ENCODE measurements at places on chromosomes 4 and X.
A peak's percentile ranks its signal among the peaks of the same experiment; 100 is the strongest.

GRCh38 chr4:41631523-41631922 is 93.6 kb downstream of the LIMCH1 start:
- DNase-seq = no peak

DNA sequence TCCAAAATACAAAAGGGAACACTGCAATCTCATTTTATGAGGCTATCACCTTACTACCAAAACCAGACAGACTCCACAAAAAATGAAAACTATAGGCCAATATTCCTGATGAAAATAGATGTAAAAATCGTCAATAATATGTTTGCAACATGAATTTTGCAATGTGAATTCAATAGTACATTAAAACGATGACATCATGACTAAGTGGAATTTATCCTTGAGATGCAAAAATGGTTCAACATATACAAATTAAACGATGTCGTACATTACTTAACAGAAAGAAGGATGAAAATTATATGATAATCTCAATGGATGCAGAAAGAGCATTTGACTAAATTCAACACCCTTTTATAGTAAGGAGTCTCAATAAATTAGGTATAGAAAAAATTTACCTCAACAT is 123.0 kb downstream of the AREG start:
- no peak for DNase-seq

GRCh38 chrX:68659786-68660185 is 12.3 kb downstream of the STARD8 start:
- no peak for DNase-seq

GRCh38 chr4:161186012-161186411 is 977.8 kb downstream of the FSTL5 start:
- no peak for DNase-seq

DNA sequence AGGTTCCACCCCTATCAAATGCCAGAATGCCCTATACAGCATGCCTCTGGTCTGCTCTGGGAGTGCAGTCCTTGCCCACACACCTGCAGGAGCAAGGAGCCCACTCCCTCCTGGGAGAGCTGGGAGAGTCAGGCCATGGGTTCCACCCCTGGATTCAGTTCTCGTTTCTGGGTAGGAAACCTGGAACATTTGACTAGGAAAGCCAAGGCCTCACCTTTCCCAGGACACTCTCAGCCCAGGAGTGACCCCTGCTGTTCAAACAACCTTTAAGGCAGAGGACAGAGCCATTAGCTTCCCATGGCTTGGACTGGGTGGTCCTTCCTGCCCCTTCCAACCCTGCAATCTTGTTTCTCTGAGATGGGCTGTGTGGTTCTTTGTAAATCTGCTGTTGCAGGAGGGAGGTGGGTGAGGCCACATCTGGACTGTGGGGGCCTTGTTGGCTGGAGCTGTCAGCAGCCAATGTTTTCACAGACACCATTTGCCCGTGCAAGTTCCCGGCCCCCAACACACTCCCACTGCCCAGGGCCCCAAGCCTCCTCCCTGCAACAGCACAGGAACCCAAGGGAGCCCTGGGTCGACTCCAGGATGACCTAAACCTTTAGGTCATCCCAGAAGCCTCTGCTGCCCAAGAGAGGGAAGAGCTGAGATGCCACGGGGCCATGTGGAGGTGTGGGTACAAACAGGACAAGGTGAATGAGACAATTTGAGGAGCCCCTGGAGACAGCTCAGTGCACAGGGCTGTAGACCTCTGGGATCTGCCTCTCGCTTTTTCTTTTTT is 104.4 kb downstream of the PJA1 start:
- DNase-seq = no peak

DNA sequence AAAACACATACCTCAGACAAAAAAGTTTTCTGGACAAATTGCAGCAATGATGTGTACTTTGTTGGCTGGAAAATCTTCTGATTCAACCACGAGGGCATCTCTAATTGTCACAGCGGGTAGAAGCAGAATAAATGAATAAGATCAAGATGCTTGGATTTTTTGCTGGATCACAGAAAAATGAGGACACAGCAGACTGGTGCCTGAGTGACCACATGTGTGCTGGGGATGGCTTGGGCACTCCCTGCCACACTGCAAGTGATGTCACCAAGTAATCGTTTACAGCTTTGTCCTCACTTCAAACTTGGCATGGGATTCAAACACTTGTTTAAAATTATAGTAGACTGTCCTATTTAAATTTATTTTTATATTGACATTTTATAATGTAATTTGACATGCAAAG is 557.0 kb downstream of the SPRY1 start:
- no peak for DNase-seq

DNA sequence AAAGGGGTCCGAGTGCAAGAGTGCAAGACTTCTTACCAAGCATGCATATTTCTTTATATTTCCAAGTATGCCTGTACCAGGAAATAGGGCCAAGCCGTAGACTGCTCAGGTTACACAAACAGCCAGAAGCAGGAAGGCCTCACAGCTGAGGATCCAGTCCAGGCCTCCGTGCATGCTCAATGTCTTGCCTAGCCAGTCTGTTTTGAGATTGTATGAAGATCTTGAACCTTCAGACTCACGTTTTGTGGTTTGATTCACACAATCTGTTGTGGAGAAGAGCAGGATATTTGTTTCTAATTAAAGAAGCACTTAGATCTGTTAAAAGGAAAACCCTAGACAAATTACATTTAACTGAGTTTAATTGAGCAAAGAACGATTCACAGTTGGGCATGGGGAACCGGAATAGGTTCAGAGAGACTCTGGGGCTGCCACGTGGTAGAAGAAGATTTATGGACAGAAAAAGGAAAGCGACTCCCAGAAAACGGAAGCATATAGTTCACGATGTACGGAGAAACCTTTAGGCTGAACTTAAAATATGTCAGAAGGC is 1.2 kb downstream of the MGST2 start:
- no peak for DNase-seq

DNA sequence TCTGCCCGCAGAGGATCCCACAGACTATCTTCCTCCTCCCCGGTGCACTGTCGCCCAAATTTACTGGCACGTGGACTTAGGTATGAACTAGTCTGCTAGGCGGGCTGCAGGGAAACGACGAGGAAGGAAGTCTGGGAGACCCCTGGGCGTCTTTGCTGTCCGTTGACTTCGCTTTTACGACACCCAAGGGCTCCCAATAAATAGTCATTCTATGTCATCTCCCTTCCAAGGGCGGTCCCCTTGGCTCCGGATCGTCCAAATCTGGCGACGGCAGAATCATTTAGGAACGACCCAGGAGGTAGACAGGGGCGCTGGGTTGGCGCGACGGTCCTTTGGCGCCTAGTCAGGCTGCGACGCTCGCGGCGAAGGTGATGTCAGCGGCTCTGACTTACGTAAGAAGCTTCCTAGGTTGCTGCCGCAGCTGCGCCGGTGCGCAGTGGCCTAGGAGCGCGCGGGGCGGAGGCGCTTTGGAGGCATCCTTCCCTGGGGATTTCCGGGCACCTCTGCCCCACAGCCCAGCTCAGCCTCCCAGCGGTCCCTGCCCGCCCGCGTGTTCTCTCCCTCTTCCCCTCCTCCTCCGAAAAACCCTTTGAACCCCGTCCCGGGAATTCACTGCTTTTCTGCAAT is 2.2 kb downstream of the NHS start:
- peak; percentile 64 for DNase-seq

DNA sequence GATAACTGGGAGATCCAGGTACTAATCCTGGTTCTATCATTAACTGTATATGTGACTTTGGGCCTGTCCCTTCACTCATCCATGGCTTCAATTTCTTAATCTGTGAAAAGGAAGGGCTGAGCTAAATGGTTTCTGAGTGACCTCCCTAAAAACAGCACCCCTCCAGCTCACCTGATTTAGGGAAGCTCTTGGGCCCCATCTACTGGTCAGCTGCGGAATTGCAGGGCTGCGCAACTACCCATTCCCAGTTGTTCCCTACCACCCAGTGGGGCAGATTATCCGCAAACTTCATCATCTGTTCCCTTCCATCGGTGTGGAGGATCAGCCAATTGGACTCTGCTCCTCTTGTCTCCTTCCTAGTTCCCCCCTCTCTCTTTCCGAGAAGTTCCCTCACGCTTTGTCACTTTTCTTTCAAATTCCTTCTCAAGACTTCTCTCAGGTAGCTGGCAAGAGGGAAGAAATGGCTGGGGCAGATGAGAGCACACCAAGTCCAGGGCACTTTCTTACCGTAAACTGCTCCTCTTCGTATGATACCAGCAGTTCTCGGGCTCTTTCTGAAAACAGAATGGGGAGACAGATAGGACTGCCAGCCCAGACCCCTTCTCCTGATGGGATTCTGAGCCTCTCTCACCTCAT is 5.8 kb downstream of the LAS1L start:
- peak; percentile 59 for DNase-seq

- no peak for DNase-seq
Observed at GRCh38 chrX:96386981-96387380, 297.7 kb upstream of the DIAPH2 start.

DNA sequence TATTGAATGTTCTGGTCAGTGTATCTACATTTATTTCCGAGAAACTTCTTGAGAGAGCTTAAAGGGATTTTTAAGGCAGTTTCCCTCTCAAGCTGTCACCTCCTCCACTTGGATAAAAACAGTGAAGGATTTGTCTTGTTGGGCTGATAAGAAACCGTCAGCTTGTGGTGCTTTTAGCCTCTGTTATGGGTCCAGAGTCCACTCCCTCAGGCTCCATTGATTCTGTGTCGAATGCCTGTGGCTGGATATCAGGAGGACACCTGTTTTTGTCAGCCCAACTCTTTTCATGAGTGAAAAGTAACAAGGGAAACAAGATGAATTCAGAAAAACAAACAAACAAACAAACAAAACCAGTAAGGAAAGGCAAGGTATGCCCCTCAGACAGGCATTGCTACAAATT is 12.4 kb downstream of the CLCN4 start:
- DNase-seq = no peak

DNA sequence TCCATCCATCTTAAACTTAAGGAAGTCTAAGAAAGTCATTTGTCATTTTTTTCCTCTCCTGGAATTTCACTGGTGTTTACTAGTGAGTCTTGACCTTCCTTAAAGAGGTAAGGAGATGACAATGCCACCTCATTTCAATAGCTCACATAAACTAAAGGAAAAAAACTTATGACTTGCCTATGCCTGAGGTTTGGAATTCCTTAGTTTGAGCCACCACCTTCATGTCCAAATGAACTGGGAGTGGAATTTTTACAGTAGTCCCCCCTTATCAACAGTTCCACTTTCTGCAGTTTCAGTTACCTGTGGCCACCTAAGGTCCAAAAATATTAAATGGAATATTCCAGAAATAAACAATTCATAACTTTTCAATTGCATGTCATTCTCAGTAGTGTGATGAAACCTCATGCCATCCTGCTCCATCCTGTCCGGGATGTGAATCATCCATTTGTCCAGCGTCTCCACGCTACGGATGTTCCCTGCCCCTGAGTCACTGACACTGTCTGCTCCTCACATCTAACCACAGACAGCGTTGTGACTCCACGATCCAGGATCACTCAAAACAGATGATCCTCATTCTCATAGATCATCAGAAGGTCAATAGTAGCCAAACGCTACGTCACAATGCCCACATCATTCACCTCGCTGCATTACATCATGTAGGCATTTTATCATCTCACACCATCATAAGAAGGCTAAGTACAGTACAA is 177.4 kb downstream of the SH3KBP1 start:
- no peak for DNase-seq

Data from activated naive CD4-positive, alpha-beta T cell treated with anti-CD3 and anti-CD28 coated beads for 36 hours (primary cell).